Foreskin melanocyte (primary cell): ENCODE measurements at places on chromosomes 2 and 18.
A peak's percentile ranks its signal among the peaks of the same experiment; 100 is the strongest.

DNA sequence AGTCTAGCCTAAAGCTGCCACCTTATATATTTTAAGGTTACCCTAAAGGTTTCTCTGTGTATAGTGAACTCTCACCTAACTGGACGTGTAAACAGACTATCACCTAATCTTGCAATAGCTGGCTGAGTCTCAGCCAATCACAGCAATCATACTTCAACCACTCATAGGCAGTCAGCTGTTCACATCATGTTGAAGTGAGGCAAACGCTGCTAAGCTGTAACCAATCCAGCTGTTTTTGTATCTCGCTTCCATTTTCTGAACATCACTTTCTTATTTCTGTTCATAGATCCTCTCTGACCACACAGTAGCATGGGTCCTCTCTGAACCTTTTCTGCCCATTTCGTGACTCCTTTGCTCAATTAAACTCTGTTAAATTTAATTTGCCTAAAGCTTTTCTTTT, 468.2 kb upstream of the POU3F3 start:
- no peak for DNase-seq

DNA sequence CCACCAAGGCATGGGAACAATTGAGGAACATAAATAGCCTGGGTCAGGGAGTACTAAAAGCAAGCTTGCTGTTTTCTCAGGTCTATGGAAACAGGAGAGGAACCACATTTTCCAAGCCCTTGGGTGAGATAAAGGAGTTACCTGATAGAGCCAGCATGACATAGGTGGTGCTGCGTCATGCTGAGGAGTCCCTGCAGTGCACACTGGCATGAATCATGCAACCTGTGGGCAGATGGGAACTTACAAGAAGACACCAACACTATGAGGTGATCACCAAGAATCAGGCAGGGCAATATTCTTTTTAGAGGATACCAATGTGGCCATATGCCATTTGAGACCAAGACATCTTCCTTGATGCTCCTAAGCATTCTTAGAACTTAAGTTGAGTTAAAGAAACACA, 531.8 kb downstream of the ZEB2 start:
- DNase-seq = no peak

- DNase-seq = no peak
Measured at GRCh38 chr2:215410932-215411285, 25.0 kb downstream of the FN1 start.

- peak; percentile 29 for DNase-seq
Measured at GRCh38 chr2:11411768-11412448, 54.1 kb downstream of the E2F6 start.

DNA sequence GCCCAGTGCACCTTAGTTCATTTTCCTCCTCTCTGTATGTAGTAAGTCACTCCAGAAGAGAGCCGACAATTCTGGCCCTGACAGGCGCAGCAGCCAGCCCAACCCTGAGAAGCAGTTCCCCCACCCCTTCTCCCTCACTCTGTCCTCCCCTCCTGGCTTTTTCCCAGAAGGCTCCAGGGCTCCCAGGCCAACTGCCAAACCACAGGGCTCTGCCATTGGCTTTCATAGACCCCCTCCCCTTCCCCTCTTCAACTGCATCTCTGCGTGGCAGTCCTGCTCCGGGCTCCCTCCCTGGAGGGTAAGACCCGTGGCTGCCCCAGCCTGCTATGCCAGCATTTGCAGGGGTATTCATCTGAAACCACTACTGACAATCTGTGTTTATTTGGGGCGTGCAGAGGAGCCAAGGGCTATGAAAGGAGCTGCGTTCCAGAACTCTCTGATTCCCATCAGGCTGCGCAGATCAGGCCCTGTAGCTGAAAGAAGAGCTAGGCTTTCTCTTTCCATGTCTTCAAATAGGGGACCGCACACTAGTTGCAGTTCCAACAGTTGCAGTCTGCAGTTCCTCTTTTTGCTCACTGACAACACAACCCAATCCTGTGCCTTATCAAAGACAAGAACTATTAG, 388.6 kb upstream of the TNP1 start:
- peak; percentile 35 for DNase-seq

DNA sequence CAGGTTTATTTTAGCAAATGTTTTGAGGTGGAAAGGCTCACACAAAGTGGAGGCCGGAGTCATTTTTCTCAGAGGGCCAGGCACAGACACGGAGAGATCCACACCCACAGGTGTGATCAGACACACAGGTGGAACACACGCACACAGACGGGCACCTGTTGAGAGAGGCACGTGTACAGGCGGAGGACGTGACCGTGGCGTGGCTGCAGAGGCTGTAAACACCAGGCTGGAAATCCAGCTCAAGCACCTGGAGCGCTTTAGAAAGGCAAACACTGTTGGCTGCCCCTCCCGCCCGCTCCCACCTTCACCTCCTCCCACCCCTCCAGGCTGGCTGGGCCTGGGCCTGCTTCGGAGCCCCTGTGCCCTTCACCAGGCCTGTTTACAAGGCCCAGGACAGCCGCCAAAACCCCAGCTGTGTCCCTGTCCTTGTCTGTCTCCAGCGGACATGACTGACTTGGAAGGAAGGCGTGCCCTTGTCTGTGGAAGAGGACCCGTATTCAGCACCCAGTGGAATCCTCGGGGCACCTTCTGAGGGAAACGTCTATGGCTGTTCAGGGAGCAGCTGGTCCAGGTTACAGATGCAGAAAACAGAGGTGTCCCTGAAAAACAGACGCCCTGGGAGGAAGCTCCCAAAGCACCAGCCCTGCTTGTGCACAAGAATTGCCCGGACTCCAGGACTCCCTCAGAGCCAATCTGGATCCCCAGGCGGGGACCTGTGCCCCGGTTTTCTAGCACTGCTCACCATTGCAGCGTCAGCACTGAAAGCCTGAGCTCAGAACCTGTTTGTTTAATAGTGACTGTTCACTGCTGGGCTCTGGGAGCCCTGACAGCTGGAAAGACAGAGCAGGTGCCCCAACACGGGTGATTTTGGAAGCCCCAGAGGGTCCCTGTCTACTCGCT, 134.3 kb upstream of the HAAO start:
- no peak for DNase-seq

GRCh38 chr2:56224316-56224715, 40.5 kb downstream of the CCDC85A start:
- no peak for DNase-seq

DNA sequence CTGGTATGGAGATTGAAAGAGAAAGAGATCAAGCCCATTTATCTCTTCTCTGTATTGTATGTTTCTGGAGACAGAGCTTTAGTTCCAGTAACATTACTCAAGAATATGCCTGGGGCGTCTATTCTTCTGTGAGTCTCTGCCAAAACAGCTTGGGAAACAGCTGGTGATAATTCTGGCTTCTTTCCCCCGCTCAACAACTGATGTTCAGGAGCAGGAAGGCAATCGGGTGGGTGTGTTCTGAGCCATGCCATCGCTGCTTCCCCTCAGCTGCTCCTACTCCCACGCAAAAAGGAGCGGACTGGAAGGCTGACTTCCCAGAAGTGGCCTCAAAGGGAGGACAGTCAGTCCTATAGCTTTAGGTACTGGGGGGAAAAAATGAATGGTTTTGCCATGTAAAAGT, 695.1 kb downstream of the PLCL1 start:
- DNase-seq = no peak

- DNase-seq = peak; percentile 77
Measured at GRCh38 chr2:174972924-174973323, 32.3 kb downstream of the CHN1 start.

DNA sequence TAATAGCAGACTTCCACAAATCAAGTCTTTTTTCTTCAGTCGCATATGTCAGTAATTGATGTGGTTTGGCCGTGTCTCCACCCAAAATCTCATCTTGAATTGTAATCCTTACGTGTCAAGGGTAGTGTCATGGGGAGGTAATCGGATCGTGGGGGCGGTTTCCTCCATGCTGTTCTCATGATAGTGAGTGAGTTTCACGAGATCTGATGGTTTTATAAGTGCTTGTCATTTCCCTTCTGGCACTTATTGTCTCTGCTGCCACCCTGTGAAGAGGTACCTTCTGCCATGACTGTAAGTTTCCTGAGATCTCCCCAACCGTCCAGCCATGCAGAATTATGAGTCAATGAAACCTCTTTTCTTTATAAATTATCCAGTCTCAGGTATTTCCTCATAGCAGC, 478.8 kb downstream of the PTPRM start:
- DNase-seq = no peak

DNA sequence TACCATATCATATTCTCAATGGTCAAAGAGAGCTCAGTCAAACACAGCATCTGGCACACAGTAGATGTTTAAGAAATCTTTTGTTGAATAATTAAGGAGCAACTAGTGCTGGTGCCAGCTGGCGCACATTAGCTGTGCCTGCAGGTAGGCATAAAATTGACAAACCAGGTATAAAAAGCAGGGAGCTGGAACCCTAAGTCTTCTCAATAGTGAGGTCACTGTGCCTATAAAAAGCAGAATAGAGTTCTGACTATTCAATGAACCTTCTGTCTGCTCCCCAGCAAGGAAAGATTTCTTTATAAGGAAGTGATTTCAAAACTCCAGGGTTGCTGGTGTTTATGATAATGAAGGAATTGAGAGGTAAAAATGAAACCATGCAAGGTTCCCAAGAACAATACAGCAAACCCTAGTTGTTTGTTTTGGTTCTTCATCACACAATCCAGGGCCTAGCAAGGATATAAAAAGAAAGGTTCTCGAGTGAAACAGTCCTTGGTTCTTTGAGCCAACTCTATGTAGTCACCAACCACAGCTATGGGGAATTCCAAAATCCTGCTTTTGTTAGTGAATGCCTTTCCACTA, 76.1 kb downstream of the THADA start:
- peak; percentile 35 for DNase-seq

DNA sequence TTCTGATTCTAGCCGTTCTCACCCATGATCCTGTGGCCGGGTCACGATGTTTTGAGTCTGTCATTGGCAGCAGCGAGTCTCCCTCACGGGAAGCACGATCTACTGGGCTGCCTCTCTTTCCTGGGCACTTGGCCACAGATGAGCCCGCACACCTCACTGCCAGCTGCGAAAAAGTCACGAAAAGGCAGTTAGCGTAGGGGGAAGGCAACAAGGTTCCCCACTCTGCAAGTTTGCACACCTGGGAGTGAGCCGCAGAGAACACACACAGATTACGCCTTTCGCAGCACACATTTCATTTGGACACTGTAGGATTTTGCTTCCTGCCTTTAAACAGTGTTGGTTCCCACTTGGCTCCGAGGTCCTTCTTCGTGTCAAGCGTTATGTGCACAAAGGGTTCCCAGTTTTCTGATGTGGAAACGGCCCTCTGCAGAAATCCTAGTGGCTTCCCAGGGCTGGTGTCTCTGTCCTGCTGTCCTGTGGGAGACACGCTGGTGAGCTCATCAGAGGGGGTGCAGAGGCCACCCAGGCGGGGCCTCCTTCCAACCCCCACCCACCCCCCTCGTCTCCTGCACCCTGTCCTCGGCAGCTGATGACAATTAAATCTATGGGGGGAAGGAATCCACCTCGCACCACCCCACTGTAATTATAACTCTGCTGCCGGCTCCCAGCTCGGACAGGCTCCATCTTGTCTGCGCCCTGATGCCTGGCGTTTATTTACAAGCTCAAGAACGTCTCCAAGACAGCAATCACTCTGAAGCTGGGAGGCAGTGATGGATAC, 157.3 kb upstream of the SALL3 start:
- DNase-seq = no peak

GRCh38 chr2:84450288-84451227, 8.5 kb downstream of the SUCLG1 start:
- DNase-seq = no peak

DNA sequence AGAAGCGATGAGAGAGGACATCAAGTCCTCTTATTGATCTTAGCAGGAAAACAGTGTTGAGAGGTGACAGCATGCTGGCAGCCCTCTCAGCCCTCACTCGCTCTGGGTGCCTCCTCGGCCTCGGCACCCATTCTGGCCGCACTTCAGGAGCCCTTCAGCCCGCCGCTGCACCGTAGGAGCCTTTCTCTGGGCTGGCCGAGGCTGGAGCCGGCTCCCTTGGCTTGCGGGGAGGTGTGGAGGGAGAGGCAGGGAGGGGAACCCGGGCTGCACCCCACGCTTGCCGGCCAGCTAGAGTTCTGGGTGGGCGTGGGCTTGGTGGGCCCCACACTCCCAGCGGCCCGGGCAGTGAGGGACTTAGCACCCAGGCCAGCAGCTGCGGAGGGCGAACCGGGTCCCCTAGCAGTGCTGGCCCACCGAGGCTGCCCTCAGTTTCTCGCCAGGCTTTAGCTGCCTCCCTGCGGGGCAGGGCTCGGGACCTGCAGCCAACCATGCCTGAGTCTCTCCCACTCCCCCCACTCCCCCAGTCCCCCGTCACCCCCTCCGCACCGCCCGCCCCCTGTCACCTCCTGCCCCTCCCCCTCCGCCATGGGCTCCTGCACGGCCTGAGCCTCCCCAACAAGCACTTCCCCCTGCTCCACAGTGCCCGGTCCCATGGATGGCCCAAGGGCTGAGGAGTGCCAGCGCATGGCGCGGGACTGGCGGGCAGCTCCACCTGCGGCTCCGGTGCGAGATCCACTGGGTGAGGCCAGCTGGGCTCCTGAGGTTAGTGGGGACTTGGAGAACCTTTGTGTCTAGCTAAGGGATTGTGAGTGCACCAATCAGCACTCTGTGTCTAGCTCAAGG, 8.4 kb downstream of the FAP start:
- DNase-seq = no peak

DNA sequence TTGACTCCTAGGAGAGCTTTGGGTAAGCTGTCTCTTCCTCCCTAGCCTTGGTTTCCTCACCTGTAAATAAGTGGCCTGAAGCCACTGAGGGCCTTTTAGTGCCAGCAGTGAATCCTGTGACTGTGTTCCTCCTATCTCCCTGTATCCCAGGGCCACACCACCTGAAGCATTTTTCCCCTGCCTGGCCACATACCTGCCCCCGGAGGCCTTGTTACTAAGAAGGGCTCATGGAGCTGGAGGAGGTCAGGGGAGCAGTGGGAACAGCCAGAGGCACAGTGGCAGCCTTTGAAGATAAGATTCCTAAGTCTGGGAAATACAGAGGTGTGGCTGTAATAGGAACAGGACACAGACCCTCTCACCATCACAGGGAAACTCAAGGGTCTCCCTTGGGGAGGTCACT, 162.4 kb downstream of the SMAD7 start:
- DNase-seq = no peak

DNA sequence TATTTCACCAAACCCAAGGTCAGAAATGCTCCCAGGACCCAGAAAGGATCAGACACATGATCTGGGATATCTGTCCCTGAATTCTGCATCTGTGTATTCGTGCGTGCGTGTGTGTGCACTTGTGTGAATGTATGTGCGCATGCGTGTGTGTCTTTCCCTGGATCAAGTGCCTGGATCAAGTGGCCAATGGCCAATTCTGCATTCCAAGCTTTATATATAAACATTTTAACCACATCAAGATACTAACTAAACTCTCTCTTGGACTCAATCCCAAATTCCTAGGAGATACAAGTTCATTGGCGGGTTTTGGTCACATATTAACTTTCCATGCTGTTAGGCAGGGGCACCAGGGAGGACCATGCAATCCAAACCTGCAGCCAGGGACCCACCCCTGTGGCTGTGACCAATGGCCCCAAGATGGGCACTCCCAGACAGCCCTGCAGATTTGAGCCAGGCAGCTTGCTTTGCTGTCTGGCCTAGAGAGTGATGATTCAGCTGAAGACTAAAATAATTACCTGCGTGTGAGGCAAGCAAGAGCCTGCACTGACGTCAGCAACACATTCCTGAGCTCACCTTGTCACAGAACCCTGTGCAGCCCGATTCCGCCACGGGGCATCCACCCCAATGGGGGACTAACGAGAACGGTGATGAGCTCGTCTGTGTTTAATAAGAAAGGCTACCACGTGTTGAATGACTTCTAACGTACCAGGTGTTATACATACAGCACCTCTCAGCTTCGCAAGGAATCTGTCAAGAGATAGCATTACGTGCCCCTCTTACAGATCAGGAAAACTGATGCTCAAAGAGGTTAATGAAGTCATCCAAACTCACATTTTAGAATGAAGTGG, 45.3 kb upstream of the ROCK2 start:
- no peak for DNase-seq
